ENCODE measurements at places on chromosomes 5 and 9.

- no peak for DNase-seq
These were observed 35.1 kb upstream of the JADE2 start for GRCh38 chr5:134490255-134490924.

DNA sequence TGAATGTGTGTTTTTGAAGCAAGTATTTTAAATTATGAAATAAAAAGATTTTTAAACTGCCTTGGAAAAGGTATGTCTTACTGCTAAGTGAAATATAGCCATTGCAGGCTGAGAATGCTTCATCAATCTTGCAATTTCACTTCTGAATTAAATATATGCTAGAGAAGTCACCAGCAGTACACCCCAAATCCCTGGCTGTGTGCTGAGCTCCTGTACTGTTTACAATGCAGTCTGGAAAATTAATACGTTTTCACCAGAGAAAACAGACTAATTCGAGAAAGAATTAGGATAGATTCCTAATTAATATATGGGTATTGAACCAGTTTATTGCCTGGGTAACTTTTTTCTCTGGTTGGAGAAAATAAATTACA, 3.2 kb downstream of the PRDM6 start:
- no peak for DNase-seq

GRCh38 chr5:115267617-115268016, 4.9 kb upstream of the PGGT1B start:
- no peak for DNase-seq

DNA sequence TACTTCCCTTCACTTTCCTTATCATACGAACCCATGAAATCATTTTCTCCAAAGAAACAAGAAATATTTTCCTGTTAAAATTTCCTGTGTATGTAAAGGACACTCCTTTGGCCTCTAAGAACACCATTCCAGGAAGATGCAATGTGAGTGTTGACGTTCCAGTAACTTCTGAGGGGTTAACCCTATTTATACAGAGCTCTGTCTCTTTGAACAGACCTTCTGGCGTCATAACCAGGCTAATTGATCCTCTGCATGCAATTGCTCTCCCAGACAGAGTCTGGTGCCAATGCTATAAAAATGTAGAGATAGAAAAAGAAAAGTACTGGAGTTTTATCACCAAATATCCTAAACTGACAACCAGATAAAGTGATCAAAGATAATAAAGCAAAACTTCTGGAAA, 218.5 kb downstream of the TLE1 start:
- DNase-seq: no peak

DNA sequence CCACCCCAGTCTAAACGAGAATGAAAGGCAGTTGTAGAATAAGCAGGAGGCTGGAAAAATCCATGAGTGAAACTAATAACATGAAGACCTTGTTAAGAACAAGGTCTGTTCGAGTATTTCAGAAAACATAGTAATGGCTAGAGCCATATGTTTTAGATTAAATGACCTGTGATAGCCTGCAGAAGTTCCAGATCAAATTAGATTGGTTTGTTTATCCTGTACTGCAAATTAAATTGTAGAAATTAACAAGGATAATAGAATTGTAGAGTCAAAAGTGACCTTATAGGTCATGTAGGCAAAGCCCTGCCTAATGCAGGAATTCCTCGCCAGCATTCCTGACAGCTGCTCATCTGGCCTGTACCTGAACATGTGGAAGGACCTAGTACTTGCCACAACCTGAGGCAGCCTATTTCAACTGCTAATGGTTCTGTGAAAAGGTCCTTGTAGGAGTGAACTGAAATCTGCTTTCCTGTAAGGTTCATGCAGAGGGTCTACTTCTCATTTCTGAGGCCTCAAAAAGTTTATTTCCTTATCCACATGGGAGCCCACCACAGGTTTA, 17.2 kb downstream of the LIX1 start:
- no peak for DNase-seq

DNA sequence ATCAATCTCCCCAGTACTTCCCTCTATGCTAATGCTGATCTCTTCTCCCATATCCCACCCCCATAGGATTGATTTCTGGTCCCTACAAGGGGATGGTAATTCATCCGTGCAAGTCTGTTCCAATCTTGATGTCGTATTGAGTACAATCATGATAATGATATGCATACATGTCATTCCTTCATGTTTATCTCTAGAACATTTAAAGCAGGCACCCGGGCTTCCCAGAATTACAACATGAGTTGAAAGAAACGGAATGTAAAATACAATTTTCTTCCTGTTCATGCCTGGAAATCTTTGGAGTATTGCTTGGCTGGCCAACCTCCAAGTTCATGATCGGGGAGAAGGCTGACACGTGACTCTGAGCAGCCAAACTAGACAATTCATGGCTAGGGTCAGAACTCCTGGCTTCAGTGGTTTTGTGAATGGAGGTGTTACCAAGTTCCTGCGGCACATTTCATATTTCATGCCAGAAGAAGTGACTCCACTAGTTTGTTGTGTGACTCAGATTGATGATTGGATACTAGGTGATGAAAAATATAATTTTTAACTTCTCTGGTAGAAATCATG, 66.6 kb downstream of the C9orf152 start:
- no peak for DNase-seq

DNA sequence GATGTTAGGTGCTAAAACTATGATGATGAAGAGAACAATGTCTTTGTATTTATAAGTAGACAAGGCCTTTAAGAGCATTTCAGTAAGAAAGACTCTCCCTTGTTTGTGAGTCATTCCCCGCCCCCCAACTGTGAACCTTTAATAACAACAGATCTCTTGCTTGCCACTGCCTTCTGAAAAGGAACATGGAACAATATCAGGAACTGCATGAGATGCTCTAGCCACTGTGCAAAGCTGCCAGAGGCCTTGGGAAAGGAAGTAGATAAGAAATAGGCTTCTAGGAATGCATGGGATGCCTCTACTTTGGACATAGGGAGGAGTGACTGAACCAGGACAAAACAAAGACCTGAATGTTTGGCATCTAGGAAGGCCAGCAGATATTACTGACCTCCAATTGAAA, 296.1 kb upstream of the MPDZ start:
- DNase-seq: no peak

DNA sequence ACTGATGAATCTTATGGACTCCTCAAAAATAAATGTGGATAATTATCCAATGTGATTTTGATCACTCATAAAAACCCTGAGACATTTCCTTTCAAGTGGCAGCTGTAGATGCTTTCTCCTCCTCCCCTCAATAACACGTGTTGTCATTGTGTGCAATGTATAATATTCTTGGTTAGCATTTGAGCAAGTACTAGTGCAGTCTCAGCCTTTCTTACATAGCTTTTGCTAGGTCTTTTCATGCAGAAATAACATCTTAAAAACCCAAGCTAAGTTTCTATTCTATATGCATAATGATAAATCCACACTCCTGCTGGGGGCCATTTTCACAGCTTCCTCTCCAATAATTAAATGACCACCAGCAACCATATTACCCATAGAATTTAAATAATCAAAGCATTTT, 1835.2 kb upstream of the NUDT12 start:
- DNase-seq: no peak

- DNase-seq: no peak
These were observed 859 bp downstream of the RETREG1 start for GRCh38 chr5:16615741-16616535.

DNA sequence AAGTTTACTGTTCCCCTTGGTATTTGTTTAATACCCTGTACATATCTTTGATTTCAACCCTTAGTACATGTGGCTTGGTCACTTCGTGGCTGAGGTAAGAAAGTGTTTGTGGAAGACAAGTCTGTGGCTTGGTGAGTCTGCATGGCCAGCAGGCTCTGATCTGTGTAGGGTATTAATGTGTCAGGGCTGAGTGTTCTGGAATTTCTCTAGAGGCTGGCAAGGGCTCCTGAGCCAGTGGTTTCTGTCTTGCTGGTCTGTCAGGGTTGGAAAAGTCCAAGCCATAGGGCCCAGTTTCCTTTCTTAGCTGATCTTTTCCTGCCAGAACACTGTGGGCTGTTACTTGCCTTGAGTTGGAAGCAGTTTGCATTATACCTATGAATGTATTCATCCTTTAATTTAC, 48.0 kb upstream of the FBXL7 start:
- no peak for DNase-seq

GRCh38 chr5:116058346-116058936, 26.2 kb downstream of the ARL14EPL start:
- DNase-seq: no peak

GRCh38 chr5:55073211-55073610, 29.2 kb upstream of the GZMA start:
- no peak for DNase-seq

DNA sequence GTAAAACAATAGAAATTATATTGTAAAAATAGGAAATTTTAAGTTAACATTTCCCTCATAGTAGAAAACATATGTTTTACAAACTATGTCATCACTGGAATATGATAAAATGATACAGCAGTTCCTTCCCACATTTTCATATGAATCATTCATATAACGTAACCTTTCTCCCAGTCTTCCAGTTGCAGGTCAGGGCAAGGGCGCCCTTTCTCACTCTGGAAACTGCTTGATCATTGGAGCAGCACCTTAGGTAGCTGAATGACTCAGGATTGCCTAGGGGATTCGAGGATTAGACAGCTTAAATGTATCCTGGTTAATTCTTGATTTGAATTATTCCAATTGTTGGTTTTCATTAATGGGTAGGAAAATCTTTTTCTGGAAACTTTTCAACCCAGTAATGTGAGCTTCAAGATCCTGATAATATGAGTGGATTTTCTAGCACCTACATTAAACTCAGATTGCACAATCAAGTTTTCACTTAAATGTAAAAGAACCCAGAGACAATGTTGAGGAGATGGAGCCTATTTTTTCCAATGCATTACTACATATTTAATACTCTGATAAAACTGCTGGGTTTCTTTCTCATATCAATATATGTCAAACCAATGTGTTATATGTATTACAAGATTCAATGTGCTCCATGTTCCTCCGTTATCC, 32.6 kb upstream of the ANXA1 start:
- DNase-seq: no peak

DNA sequence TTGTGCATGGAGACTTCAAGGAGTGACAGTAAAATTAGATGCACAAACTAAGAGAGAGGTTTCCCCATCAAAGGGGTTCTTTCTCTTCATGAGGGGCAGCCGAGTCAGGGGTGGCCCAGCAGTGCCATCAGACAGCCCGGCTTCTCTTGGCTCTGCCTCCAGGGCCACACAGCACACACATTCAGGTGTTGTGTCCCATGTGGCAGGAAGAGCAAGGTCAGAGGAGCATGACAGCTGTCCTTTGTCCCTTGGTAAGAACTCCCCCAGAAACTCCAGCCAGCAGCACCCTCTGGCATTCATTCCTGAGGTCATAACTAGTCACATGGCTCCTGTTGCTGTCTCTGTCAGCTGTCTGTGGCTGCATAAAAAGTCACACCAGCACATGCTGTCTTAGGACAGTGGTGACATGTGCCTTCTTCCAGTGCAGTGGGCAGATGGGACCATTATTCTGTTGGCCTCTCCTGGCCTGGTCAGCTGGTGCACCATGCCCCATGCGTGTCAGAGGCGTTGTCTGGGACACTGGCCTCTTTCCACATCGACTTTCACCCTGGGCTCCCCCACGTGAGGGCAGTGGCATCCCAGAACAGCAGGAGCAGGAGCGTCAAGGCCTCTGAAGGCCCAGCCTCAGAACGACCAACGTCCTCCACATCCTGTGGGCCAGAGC, 78.4 kb upstream of the OTULINL start:
- DNase-seq: no peak

- DNase-seq: no peak
These were observed 14.1 kb downstream of the ASPN start for GRCh38 chr9:92468206-92468605.

- DNase-seq: no peak
These were observed 199.3 kb upstream of the ADAMTSL1 start for GRCh38 chr9:18274693-18275092.

GRCh38 chr5:136015966-136016650, 12.7 kb upstream of the TGFBI start:
- no peak for DNase-seq
